ENCODE measurements at places on chromosomes 6 and 20.

DNA sequence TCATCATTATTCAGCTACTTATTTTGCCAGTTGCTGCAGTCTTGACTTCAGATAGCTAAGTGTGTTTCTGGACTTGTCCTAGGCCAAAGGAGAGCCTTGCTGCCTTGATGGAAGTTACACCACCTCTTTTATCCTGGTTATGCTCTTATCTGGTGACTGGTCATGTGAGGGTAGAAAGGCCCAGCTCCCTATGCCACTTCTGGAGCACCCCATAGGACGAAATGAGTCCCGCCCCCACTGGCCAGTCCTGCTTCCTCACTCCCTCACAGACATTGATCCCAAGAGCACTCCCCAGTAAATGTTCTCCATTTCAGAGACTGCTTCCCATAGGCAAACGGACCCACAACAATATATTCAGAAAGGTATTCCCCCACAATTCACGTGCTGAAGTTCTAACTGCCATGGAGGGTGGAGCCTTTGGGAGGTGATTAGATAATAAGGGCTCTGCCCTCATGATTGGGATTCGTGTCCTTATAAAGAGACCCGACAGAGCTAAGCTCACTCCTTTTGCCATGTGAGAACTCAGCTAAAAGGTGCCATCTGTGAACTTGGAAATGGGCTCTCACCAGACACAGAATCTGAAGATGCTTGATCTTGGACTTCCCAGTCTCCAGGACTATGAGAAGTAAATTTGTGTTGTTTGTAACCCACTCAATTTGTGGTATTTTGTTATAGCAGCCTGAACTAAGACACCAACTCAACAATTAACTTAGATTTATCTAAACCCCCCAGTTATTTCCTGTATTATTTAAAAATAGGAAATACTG is 21.5 kb upstream of the ELOVL2 start:
- DNase-seq, result no peak

- no peak for DNase-seq
Measured at GRCh38 chr20:20729563-20729962, 17.1 kb upstream of the RALGAPA2 start.

DNA sequence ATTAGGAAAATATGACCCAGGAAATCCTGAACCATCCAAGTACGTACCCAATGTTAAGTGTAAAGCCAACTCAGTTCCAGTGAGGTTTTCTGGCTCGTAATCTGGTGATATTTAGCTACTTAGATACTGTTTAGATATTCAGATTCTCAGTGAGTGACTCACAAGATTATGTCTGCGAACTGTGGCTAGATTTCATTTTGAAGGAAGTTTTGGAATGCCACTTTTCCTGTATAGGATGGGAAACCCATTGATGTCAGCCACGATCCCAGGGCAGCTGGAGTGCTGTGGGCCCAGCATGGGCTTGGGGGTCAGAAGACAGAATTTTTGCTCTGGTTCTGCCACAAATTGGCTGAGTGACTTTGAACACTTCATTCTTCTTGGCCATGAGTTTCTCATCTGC is 76.3 kb downstream of the TMEM170B start:
- no peak for DNase-seq

- DNase-seq, result peak; percentile 17
Measured at GRCh38 chr20:56187534-56188165, 60.9 kb upstream of the MC3R start.

- DNase-seq, result no peak
Measured at GRCh38 chr20:23569570-23569969, 1.3 kb upstream of the CST9L start.

DNA sequence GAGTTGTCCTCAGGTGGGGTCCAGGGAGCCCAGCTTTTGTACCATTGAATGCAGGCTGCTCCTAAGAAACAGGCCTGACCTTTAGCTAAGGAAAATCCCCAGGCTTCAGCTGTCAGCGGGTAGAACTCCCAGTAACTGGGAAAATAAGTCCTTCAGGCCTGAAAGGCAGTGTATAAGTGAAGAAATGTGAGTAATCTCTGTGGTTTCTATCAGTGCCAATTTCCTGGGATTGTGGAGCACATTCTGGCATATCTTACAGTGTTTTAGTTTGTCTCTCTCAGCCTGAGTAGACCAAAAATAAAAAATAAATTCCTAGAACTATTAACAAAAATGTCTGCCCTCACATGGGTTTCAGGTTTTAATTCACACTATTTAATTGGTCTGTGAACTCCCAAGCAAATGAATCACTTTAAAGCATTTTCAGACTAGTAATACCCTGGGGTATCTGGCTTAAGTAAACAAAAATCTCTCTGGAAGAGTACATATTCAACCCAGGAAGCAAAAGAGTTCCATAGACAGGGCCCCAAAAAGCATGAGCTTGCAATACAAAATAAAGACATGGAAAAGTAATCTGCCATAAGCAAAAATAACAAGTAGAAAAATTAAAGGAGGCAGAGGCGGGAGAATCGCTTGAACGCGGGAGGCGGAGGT is 566.2 kb upstream of the NOX3 start:
- no peak for DNase-seq

All from SHP77 (cell line).